ENCODE measurements at places on chromosomes 5 and 9.

- DNase-seq = no peak
These were observed 170.5 kb upstream of the PPP1R26 start for GRCh38 chr9:135308821-135309762.

DNA sequence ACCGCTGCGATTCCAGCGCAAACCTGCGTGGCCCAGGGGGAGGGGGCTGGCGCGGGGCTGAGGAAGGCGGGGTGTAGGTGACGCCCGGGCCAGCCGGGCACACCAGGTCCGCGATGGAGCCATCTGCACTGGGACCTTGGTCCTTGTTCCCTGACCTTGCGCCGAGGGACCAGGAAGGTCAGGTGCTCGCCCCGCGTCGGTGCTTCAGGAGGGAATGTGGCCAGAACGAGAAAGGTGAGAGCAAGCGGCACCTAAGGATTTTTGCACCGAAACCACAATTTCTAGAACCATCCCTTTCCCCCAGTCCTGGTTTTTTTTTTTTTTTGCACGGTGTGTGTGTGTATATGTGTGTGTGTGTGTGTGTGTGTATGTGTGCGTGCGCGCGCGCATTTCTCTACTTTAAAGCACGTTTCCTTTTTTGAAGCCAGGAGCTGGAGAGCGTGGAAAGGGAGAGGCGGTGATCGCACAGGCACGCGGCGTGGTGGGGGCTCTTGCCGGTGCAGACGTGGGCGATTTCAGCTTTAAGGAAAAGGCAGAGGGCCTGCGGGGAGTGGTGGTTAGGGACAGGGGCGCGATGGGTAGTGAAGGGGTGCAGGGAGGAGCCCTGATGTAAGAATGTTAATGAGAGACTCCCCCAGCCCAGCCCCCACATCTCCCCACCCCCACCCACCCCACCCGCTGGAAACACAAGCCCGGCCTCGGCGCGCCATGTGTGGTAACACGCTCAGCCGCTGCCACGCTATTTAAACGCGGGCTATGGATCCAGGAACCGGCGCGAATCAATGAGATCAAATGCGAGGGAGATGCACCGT lies at the start of gene NPR3:
Gene NPR3, plus strand, starts transcription at position 772 of the 812 bp plus-strand sequence. CDS start 456 bp downstream, outside the sequence.
- no peak for DNase-seq

DNA sequence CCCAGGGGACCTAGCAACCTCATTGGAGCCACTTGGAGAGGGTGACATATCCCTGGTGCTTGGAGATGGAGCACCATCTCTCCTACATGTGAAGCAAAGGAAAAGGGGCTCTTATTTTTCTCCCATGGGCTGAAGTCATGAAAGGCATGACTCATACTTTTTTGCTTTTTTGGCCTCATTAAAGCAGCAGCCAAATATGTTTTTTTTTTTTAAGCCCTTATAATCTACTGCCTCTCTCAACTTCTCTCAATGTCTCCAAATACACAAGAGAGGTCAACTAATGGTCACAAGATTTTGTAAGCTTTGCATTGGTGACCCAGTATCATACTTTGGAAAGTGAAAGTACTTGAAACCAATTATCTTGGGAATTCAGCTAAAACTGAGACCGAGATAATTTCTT lies 1.6 kb upstream of the CFAP90 start:
- DNase-seq = no peak

DNA sequence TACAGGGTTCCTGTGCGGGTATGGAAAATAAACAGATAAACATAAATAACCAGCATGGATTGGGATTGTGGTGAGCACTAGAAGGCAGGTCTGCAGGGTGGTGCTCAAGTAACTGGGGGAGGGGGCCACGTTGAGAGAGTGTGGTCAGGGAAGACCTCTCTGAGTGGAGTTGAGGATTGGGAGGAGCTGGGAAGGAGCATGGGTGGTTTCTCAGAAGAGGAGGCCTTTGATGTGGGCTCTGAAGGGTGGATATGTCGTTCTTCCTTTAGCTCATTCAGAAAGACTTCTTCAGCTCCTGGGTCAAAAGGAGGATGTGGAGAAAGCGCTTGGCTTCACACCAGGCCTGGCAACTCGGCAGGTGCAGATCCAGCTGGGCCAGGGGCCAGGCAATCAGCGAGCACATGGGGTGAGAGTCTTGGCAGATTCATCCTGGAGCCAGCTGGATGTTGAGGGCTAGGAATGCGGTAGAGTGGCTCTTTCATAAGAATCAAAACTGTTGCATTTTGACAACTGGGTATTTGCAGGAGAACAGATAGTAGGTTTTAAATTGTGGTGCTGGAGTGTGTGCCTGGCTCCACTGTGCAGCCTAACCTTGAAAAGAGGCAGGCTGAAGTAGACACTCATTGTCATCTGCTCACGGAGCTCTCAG lies 71.7 kb downstream of the PCSK5 start:
- DNase-seq = no peak

GRCh38 chr5:158737536-158738027 lies 362.1 kb downstream of the EBF1 start:
- no peak for DNase-seq

GRCh38 chr9:136990242-136990911 lies 1.8 kb upstream of the PAXX start:
- no peak for DNase-seq

DNA sequence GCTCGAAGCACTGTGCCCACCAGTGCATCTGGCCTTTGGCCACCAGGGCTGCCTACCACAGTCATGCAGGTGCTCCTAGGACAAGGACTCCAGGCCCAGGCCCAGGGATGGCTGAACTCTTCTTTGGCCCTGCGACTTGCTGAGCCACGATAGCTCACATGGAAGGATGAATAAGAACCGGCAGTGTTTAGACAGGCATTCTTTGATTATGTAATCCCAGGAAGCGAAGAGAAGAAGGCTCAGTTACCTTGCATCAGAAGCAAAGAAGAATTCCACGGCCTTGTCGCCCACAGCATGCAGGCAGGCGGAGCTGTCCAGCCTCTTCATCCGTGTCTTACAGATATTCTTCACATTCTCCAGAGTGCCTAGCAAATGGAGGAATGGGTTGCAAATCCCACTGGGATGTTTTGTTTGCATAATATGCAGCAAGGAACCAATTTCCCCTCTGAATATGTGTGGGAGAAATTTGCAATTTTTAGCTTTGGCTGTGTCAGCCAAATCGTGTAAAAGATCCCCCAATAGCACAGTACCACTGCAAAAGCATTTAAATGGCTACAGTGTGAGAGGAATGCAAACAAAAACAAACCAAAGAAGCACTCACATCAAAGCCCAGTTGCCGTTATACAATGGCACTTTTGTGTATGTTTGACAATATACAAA lies 29.1 kb downstream of the GFPT2 start:
- no peak for DNase-seq

DNA sequence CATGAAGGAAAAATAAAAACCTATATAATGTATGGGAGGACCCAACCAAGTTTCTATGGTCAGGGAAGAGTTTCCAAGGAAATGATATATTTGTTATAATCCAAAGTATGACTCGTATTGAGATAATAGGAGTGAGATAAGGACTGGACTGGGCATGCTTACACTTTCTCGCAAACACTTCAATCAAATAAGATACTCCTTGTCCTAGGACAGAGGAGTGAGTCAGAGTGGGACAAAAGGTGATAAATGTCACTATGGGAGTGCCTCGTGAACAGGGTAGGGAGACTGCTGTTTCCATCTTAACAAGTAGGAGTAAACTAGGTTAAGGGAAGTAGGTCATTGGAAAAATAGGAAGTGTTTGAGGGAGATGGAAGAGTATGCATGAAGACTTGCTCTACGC lies 47.2 kb downstream of the MACIR start:
- no peak for DNase-seq

- DNase-seq = no peak
These were observed 55.2 kb downstream of the GRIN3A start for GRCh38 chr9:101683236-101683635.

DNA sequence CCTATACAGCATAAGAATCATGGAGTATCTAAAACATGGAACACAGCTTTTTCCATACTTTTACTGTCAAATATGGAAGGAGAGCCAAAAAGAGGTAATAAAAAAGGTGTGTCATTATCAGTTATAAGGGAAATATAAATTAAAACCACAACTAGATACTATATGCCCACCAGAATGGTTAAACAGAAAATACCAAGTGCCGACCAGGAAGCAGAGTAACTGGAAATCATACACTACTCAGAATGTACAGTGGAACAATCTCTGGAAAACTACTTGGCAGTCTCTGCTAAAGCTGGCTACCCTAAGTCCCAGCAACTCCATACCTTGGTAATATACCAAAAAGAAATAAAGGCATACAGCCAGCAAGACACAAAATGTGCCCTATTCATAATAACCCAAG lies 2.4 kb downstream of the PAIP1 start:
- DNase-seq = no peak

DNA sequence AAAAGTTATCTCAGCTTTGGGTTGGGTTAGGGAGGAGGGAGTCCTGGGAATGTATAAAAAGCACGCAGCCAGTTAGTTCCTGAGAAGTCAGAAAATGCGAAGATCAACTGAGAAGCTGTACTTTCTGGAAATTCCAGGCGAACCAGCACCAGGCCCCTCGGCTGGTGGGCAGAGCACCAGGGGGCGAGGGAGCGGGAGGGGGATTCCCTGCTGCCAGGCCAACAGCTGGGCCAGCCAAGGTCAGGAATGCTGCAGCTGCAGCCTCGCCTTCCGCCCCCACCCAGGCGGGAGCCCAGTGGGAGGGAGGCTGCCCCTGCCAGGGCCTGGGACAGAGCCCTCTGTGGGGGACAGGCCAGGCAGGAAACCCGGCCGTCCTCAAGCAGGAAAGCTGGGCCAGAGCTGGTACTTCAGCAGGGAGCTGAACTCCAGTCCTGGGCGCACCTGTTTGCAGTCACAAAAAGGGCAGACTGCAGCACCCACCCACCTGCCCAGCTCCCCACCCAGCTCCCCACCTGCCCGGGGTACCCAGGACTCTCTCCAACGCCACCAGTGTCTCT lies 35.5 kb downstream of the VAV2 start:
- DNase-seq = no peak

DNA sequence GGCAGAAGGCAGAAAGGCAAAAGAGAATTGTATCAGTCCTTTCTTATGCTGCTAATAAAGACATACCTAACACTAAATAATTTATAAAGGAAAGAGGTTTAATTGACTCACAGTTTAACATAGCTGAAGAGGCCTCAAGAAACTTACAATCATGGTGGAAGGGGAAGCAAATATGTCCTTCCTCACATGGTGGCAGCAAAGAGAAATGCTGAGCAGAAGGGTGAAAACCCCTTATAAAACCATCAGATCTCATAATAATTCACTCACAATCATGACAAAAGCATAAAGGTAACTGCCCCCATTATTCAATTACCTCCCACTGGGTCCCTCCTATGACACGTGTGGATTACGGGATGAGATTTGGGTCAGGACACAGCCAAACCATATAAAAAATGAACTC lies 312.5 kb upstream of the PTGER4 start:
- DNase-seq = no peak

GRCh38 chr5:73692166-73692640 lies 66.2 kb downstream of the ARHGEF28 start:
- DNase-seq = no peak

- no peak for DNase-seq
These were observed 208.3 kb downstream of the MCTP1 start for GRCh38 chr5:95076395-95077185.

DNA sequence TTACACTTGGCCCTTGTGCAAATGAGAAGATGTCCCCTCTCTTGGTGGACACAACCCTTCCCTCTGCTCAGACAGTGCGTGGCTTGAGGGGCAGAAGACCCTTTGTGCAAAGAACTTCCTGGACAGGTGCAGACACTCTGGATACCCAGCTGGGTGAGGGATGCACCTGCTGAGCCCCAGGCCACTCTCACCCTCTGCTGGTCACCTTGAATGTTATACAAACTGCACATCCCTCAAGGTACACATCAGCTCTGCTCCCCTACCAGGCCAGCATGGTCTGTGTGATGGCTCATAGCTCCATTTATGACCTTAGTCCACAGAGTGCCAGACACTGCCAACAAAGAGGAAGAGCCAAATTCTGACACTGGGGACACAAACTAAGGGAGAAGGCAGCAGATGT lies 3.1 kb upstream of the DIRAS2 start:
- no peak for DNase-seq

- DNase-seq = no peak
These were observed 642 bp upstream of the ITGA1 start for GRCh38 chr5:52786949-52787599.

GRCh38 chr5:154370813-154371212 lies 75.0 kb upstream of the SAP30L start:
- no peak for DNase-seq

GRCh38 chr5:28344836-28345433 lies 1306.5 kb upstream of the CDH9 start:
- DNase-seq = no peak

GRCh38 chr5:127184851-127185250 lies 105.7 kb upstream of the MEGF10 start:
- no peak for DNase-seq

- DNase-seq = no peak
These were observed 648.7 kb downstream of the IRX1 start for GRCh38 chr5:4244306-4244705.

DNA sequence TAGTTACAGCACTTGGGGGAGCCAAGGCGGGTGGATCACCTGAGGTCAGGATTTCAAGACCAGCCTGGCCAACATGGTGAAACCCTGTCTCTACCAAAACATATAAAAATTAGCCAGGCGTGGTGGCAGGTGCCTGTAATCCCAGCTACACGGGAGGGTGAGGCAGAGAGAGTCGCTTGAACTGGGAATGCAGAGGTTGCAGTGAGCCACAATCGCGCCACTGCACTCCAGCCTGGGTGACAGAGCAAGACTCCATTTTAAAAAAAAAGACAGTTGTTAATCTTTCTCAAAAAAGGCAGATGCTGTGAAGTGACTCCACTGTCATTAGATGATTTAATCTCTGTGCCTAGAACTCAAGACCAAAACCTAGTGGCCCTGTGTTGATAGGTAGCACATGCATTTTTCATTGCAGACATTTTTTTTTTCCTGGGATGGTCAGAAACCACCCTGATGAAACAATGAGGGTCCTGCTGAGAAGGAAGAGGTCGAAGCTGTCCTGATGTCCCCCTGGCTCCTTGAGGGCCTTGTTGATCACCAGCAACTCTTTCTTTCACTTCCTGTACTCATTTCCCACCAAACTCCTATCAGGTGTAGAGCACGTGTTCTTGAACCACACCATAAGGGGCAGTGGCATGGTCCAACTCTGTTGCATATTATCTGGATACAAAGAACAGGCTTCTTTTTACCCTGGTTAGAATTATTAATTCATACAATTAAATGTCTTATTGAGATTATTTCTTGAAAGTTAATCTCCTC lies 382.2 kb downstream of the ICE1 start:
- DNase-seq = no peak

GRCh38 chr9:76023715-76024195 lies 133.3 kb downstream of the PCSK5 start:
- no peak for DNase-seq

GRCh38 chr5:65663804-65664521 lies 39.1 kb downstream of the SHLD3 start:
- DNase-seq = no peak

DNA sequence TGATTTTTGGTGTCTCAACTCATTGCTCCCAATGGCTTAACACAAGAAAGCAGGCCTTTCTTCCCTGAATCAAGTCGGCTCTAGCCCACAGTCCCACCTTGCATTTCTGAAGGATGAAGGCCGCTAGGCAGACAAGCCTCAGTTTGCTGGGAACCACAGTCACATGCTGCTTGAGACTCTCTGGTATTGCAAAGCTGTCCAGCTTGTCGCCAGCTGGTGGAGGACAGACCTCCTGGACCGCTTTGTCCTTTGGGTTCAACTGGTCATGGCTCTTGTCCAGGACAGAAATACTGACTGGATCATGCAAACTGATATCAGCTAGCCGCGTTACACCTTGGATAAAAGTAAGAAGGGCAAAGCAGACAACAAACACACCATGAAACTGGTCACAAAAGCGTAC lies 23.1 kb downstream of the DDX31 start:
- DNase-seq = no peak
